ENCODE measurements at places on chromosomes 7 and 10.

GRCh38 chr10:4687397-4687796 is 138.6 kb upstream of the AKR1E2 start:
- DNase-seq, result no peak

GRCh38 chr7:63027075-63027474 is 971.6 kb upstream of the ZNF722 start:
- DNase-seq, result no peak

- no peak for DNase-seq
Observed at GRCh38 chr10:129800796-129801340, 163.2 kb downstream of the EBF3 start.

GRCh38 chr10:105585171-105585570 is 944.1 kb downstream of the SORCS3 start:
- DNase-seq, result no peak

DNA sequence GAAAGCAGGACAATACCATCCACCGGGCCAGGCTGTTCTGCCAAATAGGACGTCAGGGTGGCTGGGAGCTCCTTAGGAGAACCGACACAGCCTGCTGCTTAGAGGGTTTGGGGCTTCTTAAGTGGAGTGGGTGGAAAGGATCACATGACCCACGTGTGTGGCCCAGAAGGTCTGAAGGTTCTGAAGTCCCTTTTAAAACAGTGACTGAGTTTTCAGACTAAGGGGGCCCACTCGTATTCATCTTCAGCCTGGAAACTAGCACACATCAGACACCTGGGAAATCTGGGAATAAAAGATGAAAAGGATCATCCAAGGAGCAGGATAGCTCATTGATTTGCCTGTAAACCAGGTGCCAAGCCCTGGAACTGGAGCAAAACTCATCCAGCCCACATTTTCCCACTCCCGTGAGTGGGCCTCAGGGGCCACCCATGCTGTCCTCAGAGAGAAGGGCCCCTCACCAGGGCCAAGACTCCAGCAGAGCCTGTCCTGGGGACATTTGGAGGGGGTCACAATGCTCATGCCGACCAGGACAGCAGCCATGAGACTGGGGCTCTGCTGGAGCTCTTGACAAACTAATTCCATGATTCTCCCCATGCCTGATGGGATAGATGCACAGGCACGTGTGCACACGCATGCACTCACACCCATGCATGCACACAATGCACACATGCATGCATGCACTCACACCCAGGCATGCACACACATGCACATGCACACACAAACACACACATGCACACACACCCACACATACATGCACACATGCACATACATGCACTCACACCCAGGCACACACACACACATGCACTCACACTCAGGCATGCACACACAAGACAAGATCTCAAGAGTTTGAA is 168.8 kb upstream of the PPP2R2D start:
- no peak for DNase-seq

- no peak for DNase-seq
Observed at GRCh38 chr10:129883029-129883428, 81.0 kb downstream of the EBF3 start.

- no peak for DNase-seq
Observed at GRCh38 chr10:78744491-78745090, 324.2 kb upstream of the ZMIZ1 start.
